CD4-positive, alpha-beta T cell (primary cell): ENCODE measurements at places on chromosomes 5 and 9.

GRCh38 chr5:91312698-91313097 is 70.4 kb downstream of the ARRDC3 start:
- H3K36me3 ChIP-seq = no peaks in the 10 kb centered on the region
- no peak overlapping the region for H3K27ac ChIP-seq
- no peak for DNase-seq
- peaks cover 48% of the 10 kb centered on the region for H3K4me1 ChIP-seq
- no peak overlapping the region for H3K4me3 ChIP-seq

DNA sequence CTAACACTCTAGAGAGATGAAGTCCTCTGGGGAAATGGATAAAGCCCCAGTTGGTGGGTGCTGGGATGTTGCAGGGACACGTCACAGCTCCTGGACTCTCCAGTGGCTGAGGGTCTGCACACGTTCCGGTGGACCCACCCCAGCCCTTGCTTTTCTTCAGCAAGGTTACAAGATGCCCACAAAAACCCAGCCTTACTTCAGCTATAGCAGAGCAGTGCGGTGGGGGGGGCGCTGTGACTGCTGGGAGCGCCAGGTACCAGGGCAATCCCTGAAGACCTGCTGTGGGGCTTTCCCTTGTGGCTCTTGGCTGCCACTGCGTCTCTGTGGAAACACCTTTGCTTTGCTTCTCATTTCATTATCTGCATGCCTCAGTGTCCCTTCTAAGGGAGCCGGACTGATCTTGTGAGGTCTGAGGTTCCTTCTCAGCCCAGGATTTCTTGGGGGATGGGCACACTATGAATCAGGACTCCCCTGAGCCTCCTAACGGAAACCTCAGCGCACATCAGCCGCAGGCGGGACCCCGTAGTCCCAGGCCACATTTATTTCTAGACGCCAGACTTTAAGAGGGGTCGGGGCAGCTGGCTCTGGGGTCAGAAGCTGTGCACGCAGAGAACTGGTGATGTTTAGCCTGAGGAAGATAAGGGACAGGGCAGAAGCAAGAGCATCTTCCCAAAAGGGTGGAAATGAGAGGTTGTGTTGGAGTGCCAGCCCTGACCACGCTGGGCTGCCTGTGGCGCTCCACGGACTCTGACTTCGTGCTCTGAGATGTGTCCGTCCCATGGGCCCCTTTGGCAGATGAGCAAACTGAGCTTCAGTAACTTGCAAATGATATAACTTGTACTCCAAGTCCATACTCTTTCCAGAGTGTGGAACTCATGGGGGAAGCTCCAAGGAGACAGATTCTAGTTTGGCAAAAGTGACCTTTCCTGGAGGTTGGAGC is 106.8 kb downstream of the WNK2 start:
- no peak overlapping the region for H3K4me3 ChIP-seq
- no peak for DNase-seq
- no peaks in the 10 kb centered on the region for H3K36me3 ChIP-seq
- no peaks in the 10 kb centered on the region for H3K27me3 ChIP-seq
- no peak overlapping the region for H3K27ac ChIP-seq

GRCh38 chr5:127805448-127805847 is 102.3 kb downstream of the CCDC192 start:
- no peak overlapping the region for H3K4me3 ChIP-seq
- no peak for DNase-seq
- H3K36me3 ChIP-seq = no peaks in the 10 kb centered on the region
- H3K4me1 ChIP-seq = no peaks in the 10 kb centered on the region
- no peak overlapping the region for H3K27ac ChIP-seq

GRCh38 chr5:115262011-115262320 is 711 bp downstream of the PGGT1B start:
- H3K36me3 ChIP-seq = no peaks in the 10 kb centered on the region
- no peak for DNase-seq
- H3K4me3 ChIP-seq = peak overlapping the region; percentile 76
- H3K4me1 ChIP-seq = peaks cover 14% of the 10 kb centered on the region

- H3K36me3 ChIP-seq = no peaks in the 10 kb centered on the region
- no peak overlapping the region for H3K27ac ChIP-seq
- H3K27me3 ChIP-seq = no peaks in the 10 kb centered on the region
- no peak overlapping the region for H3K4me3 ChIP-seq
- no peaks in the 10 kb centered on the region for H3K4me1 ChIP-seq
These were observed 286.7 kb downstream of the NR3C1 start for GRCh38 chr5:143116814-143117213.

DNA sequence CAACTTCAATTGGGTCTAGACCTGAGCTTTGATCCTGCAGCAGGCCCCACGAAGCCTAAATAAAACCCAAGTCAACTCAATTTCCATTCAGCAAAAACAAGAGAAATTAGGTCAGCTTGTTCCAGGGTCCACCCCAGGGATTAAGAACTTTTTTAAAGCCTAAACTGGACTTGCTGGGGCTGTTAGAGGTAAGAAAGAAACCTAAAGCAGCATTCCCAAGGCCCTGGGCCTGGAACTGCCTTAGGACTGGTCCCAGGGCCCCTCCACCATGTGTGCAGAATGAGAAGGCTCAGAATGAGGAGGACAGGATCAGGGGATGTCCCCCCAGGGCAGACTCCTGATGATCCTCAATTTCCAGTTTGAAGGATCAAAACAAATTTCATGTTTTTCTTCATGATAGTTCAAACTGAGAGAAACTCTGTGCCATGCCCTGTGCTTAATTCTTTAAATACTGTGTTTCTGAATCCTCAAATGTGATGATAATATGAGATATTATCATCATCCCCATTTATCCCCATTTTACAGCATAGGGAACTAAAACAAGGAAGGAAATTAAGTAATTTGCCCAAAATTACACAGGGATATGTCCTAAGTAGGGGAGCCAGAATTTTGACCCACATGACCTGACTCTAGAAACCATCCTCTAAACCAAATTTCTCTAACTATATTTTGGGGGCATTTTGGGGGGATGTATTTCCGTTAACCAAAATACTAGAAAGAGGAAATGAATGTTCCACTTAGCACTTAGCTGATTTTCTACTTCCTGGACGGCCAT is 64.5 kb downstream of the DENND1A start:
- no peak for DNase-seq
- no peaks in the 10 kb centered on the region for H3K27me3 ChIP-seq
- no peak overlapping the region for H3K4me3 ChIP-seq
- H3K36me3 ChIP-seq = no peaks in the 10 kb centered on the region

GRCh38 chr5:153491038-153491744 is 721 bp downstream of the GRIA1 start:
- no peak overlapping the region for H3K27ac ChIP-seq
- H3K27me3 ChIP-seq = peaks cover 24% of the 10 kb centered on the region
- H3K4me3 ChIP-seq = no peak overlapping the region
- DNase-seq = no peak
- no peaks in the 10 kb centered on the region for H3K4me1 ChIP-seq

- H3K27me3 ChIP-seq = no peaks in the 10 kb centered on the region
- no peak overlapping the region for H3K27ac ChIP-seq
- H3K36me3 ChIP-seq = no peaks in the 10 kb centered on the region
- no peak for DNase-seq
- H3K4me3 ChIP-seq = no peak overlapping the region
- no peaks in the 10 kb centered on the region for H3K4me1 ChIP-seq
These were observed 29.1 kb upstream of the ANKRD31 start for GRCh38 chr5:75265731-75266130.

GRCh38 chr5:170109059-170110031 is 3.6 kb downstream of the FOXI1 start:
- H3K36me3 ChIP-seq = no peaks in the 10 kb centered on the region
- no peaks in the 10 kb centered on the region for H3K4me1 ChIP-seq
- no peak overlapping the region for H3K27ac ChIP-seq
- no peak overlapping the region for H3K4me3 ChIP-seq

DNA sequence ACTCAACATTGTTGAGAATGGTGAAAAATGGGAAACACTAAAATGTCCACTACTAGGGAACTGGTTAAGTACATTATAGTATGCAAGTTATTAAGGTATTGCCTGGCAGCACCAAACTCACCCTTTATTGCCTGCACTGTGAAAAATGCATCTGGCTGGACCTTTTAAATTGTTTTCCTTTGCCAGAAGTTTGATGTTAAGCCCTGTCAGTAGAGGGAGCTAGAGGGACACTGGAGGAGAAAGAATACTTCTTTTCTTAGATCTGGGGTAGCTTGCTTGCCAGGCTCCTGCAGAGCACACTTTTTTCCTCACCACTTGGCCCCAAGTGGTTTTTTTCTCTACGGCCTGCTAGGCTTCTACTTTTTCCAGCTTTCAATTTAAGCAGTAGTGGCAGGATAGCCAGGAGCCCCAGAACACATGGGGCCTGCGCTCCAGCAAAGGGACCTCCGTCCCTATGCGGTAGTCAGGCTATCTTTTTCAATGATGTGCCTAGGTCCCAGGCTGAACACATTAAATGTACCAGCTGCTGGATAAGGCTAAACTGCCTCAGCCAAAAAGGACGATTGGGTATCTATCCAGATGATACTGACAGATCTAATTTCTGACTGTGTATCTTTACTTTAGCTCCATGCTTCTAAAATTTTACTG is 8.0 kb upstream of the HABP4 start:
- H3K27me3 ChIP-seq = no peaks in the 10 kb centered on the region
- no peaks in the 10 kb centered on the region for H3K36me3 ChIP-seq
- H3K27ac ChIP-seq = no peak overlapping the region

GRCh38 chr5:123785162-123786071 is 273.4 kb downstream of the CSNK1G3 start:
- no peaks in the 10 kb centered on the region for H3K36me3 ChIP-seq
- H3K4me3 ChIP-seq = no peak overlapping the region
- no peak for DNase-seq
- no peak overlapping the region for H3K27ac ChIP-seq

DNA sequence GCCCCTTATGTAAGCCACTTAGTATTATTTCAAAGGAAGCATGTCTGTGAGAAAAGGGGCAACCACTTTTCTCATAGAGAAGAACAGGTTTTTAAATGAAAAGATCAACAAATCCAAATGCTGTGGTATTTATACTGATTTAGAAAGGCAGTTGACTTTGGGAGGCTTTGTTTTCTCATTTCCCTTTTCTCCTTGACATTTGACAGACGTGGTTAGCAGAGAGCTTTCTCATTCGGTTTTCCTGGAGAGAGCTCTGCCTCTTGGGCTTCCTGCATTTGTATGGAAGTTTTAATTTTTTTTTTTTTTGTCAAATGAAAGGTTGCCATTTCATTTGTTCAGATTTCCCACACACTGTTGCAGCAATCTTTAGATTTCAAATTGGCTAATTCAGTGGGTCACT is 62.5 kb downstream of the EXOSC2 start:
- H3K36me3 ChIP-seq = peaks cover 4% of the 10 kb centered on the region
- H3K4me3 ChIP-seq = no peak overlapping the region
- no peak overlapping the region for H3K27ac ChIP-seq
- H3K27me3 ChIP-seq = no peaks in the 10 kb centered on the region
- no peaks in the 10 kb centered on the region for H3K4me1 ChIP-seq

DNA sequence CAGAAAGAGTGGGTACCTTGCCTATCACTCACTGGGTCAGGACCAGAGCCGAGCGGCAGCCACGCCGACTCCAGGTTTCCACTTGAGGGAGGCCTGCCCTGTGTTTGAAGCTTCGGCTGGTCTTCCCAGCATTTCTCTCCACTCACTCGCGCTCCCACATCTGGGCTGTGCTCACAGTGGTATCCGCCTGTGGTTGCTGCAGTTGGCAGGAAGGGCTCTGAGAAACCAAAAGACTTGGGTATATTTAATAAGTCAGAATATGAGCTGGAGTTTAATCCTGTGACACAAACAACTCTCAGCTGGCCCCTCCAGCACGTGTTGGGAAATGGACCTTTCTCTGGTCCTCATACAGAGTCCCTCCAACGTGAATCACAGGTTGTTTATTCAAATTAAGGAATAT is 70.9 kb downstream of the SPRY4 start:
- no peak for DNase-seq
- H3K4me3 ChIP-seq = no peak overlapping the region
- H3K36me3 ChIP-seq = no peaks in the 10 kb centered on the region
- no peaks in the 10 kb centered on the region for H3K4me1 ChIP-seq

GRCh38 chr9:77726289-77726688 is 78.2 kb upstream of the GNA14 start:
- no peaks in the 10 kb centered on the region for H3K27me3 ChIP-seq
- no peak overlapping the region for H3K4me3 ChIP-seq

GRCh38 chr9:131423171-131423581 is 29.3 kb downstream of the PRRC2B start:
- no peak overlapping the region for H3K27ac ChIP-seq
- no peaks in the 10 kb centered on the region for H3K27me3 ChIP-seq
- no peak for DNase-seq
- H3K4me1 ChIP-seq = peaks cover 80% of the 10 kb centered on the region

DNA sequence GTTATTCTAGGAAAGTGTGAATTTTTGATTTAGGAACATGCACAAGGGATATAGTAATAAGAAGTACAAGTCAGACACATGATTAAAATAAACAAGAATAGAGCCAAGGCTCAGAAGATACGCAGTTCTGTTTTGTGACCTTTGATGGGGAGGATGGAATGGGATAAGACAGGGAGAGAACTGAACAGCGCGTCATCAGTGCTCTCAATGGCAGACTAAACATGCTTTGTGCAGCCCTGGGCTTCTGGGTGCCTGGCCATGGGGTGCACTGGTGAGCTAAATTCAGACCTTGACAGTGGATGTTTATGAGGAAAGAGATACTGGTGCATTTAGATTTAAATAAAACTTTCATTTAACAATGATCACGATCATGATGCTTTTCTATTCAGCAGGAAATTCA is 309.7 kb downstream of the ARHGEF28 start:
- no peak overlapping the region for H3K27ac ChIP-seq
- DNase-seq = no peak
- no peaks in the 10 kb centered on the region for H3K4me1 ChIP-seq
- no peaks in the 10 kb centered on the region for H3K27me3 ChIP-seq
- no peaks in the 10 kb centered on the region for H3K36me3 ChIP-seq
- H3K4me3 ChIP-seq = no peak overlapping the region
